Hair follicular keratinocyte (primary cell): ENCODE measurements at places on chromosomes 4 and X. TPM values are rescaled to one million over a fixed set of nuclear protein-coding genes. Genes with fewer than 3 reads are reported as not detected.

IL2RG gene
- total RNA-seq, result not detected in 2 replicates

SORCS2 gene
- total RNA-seq, result 0.31 TPM in 1 of 2 replicates, not detected in the other

MAP9 gene
- total RNA-seq, result 9.7 and 9.8 TPM in 2 replicates

PAGE1 gene
- not detected in 2 replicates for total RNA-seq

MORC4 gene
- 14.7 and 17.1 TPM in 2 replicates for total RNA-seq

TCEAL6 gene
- total RNA-seq, result not detected in 2 replicates

GAGE13 gene
- total RNA-seq, result not detected in 2 replicates

HERC3 gene
- total RNA-seq, result 15.3 and 20.8 TPM in 2 replicates

CFAP97 gene
- 22.9 and 23.1 TPM in 2 replicates for total RNA-seq

TCEAL5 gene
- not detected in 2 replicates for total RNA-seq

PRKX gene
- total RNA-seq, result 14.0 and 36.2 TPM in 2 replicates

CDX4 gene
- total RNA-seq, result not detected in 2 replicates

IRS4 gene
- total RNA-seq, result not detected in 2 replicates

WWC2 gene
- total RNA-seq, result 13.0 and 14.4 TPM in 2 replicates

SYP gene
- 0.16 and 0.30 TPM in 2 replicates for total RNA-seq

STAP1 gene
- total RNA-seq, result not detected in 2 replicates

MANBA gene
- total RNA-seq, result 6.4 and 15.2 TPM in 2 replicates

EVC2 gene
- total RNA-seq, result 8.0 and 8.5 TPM in 2 replicates

FAM9B gene
- not detected in 2 replicates for total RNA-seq

PPP1R2C gene
- total RNA-seq, result not detected in 2 replicates

PRSS48 gene
- not detected in 2 replicates for total RNA-seq

FAM9C gene
- not detected in 2 replicates for total RNA-seq

PIN4 gene
- 9.3 and 18.9 TPM in 2 replicates for total RNA-seq

HPGD gene
- total RNA-seq, result 0.39 TPM in 1 of 2 replicates, not detected in the other

EFHC2 gene
- 0.46 and 0.55 TPM in 2 replicates for total RNA-seq

OTC gene
- total RNA-seq, result not detected in 2 replicates

WDFY3 gene
- total RNA-seq, result 19.7 and 38.0 TPM in 2 replicates

ARMCX1 gene
- 19.4 and 24.8 TPM in 2 replicates for total RNA-seq

DCAF12L2 gene
- not detected in 2 replicates for total RNA-seq

PAGE2 gene
- total RNA-seq, result not detected in 2 replicates

FGFBP1 gene
- 1,548 and 1,770 TPM in 2 replicates for total RNA-seq

TMEM271 gene
- total RNA-seq, result not detected in 2 replicates

PDLIM5 gene
- total RNA-seq, result 46.9 and 61.1 TPM in 2 replicates

MXRA5 gene
- total RNA-seq, result 0.68 and 4.4 TPM in 2 replicates

ADH1B gene
- not detected in 2 replicates for total RNA-seq

CT45A10 gene
- not detected in 2 replicates for total RNA-seq

STK26 gene
- 29.7 and 32.5 TPM in 2 replicates for total RNA-seq

ADH4 gene
- total RNA-seq, result not detected in 2 replicates

TEX13B gene
- not detected in 2 replicates for total RNA-seq

SULT1E1 gene
- total RNA-seq, result 0.42 and 1.2 TPM in 2 replicates

CLGN gene
- total RNA-seq, result 0.15 and 0.78 TPM in 2 replicates

DOK7 gene
- 1.9 and 7.5 TPM in 2 replicates for total RNA-seq

ZFP92 gene
- total RNA-seq, result 1.0 and 1.1 TPM in 2 replicates

AKAP14 gene
- total RNA-seq, result not detected in 2 replicates

RRH gene
- total RNA-seq, result 0.16 TPM in 1 of 2 replicates, not detected in the other

SH3D19 gene
- total RNA-seq, result 25.2 and 26.5 TPM in 2 replicates

GLRA2 gene
- total RNA-seq, result not detected in 2 replicates

ZNF185 gene
- 7.9 and 25.1 TPM in 2 replicates for total RNA-seq
